Activated T-helper 9 cell treated with anti-CD3 and anti-CD28 coated beads, Interleukin-2, amount 50 U/mL, for 16 hours (primary cell): ENCODE measurements at places on chromosomes 7 and 10.

DNA sequence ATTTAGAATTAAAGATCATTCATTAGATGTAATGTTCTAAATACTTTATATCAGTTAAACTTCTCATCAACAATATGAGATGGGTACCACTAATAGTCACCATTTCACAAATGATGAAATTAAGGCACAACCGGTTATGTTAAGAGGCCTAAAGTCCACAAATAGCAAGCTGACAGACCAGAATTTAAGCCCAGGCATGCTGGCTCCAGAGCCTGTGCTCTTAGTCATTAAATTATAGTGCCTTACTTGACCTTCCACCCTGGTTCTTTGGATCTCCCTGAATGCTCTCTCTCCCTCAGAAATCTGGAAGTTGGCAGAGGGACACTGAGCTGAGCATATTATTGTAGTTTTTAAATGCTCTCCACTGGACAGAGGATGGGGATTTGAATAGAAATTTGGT, 3.6 kb downstream of the LIPN start:
- DNase-seq, result no peak

DNA sequence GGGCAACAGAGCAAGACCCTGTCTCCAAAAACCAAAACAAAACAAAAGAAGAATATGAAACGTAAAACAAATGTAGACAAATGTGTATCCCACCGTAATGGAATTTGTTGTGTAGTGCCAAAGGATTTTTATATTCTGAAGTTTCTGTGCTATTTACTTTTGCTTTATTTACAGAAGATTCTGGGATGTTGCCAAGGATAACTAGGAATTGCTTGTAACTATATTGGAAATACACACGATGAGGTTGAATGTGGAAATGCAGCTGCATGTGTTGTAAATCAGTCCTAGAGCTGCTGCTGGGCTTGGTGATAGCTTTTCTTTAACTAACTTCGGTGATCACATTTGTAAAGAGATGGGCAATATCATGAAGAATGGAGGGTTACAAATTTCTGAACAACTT, 39.5 kb downstream of the GALNT17 start:
- no peak for DNase-seq

DNA sequence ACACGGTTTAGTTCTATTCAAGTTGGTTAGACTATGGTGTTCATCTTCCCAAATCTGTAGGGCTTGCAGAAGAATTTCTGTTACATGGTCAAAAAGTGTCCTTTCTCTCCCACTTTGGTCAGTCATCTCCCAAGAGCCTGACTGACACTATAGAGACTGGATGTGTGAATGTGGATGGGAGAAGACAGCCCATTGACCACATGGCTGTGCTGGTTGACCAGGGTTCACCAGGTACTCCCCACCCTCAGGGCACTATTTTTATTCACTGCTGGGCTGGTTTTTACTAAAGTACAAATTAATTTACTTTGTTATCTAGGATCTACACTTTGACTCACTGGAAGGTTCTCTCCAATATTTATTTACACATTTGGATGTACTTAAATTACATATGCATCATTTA, 2.3 kb downstream of the ZNF804B start:
- no peak for DNase-seq

DNA sequence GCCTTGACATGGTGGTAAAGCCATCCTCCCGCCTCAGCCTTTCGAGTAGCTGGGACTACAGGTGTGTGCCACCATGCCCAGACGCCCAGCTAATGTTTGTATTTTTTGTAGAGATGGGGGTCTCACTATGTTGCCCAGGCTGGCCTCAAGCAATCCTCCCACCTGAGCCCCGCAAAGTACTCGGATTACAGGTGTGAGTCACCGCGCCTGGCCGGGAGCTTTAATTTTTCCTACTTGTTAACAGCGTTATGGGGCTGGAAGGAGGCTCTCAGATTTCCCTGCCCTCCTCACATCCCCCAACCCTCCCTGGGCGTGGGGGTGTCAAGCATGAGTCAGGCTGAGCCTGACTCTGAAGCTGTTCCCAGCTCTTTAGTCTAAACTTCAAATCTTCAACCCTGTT, 8.3 kb downstream of the ALKBH4 start:
- DNase-seq, result no peak

- DNase-seq, result no peak
Observed at GRCh38 chr10:28592953-28593352, 60.0 kb downstream of the WAC start.

DNA sequence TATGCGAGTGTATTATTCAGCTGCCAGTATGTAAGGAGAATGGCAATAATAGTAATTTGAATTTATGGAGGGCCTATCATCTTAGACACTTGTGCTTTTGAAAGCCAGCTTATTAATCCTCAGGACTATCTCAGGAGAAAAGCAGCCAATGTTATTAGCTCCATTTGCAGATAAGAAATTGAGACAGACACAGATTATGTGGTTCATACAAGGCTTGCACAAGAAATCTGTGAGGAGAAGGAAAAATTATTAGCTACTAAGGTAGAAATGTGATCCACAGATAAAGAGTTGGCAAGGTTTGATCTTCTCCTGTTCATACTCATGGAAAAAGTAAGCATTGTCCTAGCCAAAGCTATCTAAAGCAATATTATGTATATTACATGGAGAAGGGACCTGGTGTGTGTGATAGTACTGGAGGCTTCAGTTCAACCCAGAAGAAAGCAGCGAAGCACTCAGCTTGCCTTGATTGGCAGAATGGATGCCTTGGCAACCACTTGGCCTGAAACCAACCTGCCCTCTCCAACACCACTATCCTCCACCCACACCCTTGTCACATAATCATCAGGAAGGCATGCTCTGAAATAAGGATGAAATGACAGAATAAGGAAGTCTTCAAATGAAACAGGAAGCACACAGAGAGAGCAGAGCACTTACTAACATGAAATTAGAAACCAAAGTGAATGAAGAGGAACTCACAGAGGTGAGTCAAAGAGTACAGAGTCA, 18.0 kb downstream of the MACC1 start:
- DNase-seq, result no peak

- no peak for DNase-seq
Observed at GRCh38 chr10:7159928-7160327, 250.9 kb downstream of the SFMBT2 start.

GRCh38 chr10:78774614-78774998, 294.2 kb upstream of the ZMIZ1 start:
- DNase-seq, result no peak

GRCh38 chr7:151686016-151686766, 166.5 kb upstream of the RHEB start:
- DNase-seq, result no peak

DNA sequence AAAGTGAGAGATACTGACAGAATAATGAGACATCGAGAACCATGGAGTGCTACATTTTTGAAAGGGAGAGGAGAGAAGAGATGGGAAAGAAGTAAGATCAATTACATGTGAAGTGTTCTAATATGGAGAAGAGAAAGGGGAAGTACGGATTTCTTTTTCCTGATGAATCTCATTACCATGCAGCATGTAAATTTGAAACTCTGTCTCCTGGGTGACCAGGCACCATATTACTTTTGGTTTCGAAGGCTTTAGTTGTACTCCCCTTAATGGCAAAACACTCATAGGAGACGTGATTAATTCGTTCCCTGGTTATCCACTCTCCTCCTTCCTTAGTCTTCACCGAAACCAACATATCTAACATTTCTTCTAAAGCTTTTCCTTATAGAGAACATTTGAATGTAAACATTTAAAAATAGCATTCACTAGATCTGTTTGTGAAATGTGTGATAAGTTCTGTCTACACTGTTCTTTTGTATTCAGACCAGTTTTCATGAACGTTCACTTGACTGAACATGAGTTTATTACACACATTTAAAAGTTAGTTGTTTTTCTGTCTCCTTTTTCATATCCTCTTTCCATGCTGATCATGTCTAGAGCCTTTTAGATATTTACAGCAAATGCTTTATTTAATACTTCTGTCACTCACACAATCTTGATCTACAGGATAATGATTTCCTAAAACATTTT, 80.2 kb upstream of the MSRB2 start:
- no peak for DNase-seq

GRCh38 chr10:4081685-4082111, 296.7 kb upstream of the KLF6 start:
- DNase-seq, result no peak

DNA sequence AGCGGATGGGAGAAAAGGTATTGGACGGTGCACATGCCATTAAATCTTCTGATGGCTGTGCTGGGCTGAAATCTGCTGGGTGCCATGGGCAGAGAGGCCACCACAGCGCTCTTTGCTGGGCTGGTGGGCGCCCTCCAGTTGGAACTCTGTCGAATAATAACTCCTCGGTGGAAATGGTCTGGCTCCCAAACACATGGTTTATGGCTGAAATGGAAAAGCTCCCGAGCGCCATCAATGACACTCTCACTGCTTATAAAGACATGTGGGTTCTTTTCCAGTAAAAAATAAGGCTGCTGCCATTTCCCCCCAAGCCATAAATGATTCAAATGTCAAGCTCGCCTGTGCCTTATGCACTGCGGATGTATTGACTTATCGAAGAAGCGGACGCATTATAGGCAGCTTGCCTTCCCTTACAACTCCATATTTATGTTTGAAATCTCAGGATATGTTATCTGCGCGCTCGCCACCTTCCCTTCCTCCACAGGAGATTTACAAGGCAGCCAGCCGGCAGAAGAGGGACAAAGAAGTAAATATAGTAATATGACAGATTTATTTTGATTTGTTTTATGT, 239.0 kb upstream of the MKI67 start:
- DNase-seq, result no peak

- DNase-seq, result no peak
Observed at GRCh38 chr7:26930845-26931244, 66.5 kb upstream of the SKAP2 start.

GRCh38 chr10:100014071-100014762, 4.5 kb upstream of the DNMBP start:
- no peak for DNase-seq

- no peak for DNase-seq
Observed at GRCh38 chr10:60271319-60272040, 118.2 kb downstream of the ANK3 start.

- DNase-seq, result no peak
Observed at GRCh38 chr7:44291733-44292419, 33.5 kb downstream of the CAMK2B start.

- DNase-seq, result no peak
Observed at GRCh38 chr10:102514487-102515311, 10.9 kb downstream of the SUFU start.

GRCh38 chr10:116892907-116893685, 43.8 kb downstream of the ENO4 start:
- no peak for DNase-seq

- no peak for DNase-seq
Observed at GRCh38 chr7:55129541-55130394, 111.0 kb downstream of the EGFR start.

DNA sequence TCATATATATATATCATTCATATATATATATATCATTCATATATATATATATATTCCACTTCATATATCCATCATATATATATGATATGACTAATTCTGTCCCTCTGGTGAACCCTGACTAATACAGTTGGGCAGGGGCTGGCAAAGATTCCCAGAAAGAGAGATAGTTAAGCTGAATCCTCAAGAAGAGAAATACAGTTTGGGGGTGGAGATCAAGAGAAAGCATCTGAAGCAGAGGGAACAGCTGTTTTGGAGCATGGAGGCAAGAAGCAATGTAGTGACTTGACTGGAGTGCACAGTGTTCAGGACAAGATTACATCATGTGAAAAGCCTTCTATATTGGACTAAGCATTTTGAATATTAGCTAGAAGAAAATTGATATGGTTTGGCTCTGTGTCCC, 540.7 kb downstream of the MAGI2 start:
- no peak for DNase-seq

DNA sequence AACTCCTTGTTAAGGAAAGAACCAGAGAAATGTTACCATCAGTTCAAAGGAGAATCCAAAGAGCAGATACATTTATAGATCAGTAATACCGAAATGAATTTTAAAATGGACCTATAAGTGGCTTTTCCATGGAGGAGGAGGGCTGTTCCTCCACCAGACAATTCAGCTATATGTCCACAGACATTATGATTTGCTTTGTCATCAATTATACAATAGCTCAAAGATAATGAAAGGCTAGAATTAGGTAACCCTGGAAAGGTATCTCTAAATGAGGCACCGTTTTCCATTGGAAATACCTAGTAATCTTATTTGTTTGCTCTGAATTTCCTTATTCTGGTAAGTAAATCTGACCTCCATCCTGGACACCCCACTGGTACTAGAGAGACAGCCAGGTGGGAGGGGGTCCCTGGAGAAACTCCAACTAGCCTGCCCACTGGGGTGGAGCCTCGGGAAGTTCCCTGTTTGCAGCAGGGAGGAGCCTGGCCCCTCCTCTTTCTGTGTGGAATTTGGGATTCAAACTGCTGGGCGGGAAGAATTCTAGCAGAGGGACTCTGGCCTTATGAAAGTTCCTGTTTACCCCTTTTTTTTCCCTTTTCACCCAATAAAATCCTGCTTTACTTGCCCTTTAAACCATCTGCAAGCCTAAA, 218.0 kb downstream of the PHF14 start:
- no peak for DNase-seq

- no peak for DNase-seq
Observed at GRCh38 chr10:72729528-72729927, 37.6 kb downstream of the MCU start.

DNA sequence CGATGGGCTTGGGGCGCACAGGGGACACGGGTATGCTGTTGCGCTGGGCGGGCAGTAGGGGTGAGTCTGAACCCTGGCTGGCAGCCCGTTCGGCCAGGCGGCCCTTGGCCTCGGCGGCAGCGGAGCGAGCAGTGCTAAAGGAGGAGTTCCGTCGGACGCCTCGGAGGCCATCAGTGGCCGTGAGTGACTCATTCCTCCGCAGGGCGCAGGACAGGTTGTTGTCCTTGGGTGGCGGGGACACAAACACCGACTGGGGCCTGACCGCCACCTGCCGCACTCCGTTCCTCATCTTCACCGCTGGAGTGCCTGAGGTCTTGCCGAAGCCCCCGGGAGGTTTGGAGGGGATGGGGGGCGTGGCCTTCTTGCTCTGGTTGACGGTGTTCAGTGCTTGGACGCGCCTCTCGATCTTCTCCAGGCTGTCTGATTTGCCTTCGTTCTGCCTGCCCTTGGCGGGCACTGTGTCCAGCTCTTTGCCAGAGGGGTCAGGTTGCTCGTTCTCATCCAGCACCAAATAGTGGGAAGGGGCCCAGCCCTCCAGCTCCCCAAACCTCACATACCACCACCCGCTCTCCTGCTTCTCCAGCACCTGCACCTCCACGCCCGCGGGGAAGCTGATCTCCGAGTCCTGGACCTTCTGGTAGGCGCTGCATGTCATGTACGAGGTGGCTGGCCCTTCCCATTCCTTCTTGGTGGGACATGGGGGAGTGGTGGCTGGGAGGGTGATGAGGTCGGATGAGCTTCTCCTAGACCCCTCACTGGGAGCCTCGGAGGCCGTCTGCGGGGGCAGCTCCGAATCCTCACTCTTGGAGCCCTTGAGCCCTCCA, 108.7 kb downstream of the NEURL1 start:
- DNase-seq, result no peak

- DNase-seq, result no peak
Observed at GRCh38 chr10:10830293-10830986, 187.2 kb upstream of the CELF2 start.

- no peak for DNase-seq
Observed at GRCh38 chr7:137404660-137405317, 61.3 kb upstream of the PTN start.
